A172 (cell line): ENCODE measurements at places on chromosomes 16 and 17. TPM values are rescaled to one million over a fixed set of nuclear protein-coding genes. Genes with fewer than 3 reads are reported as not detected.

DOC2A gene
- 0.45 and 1.7 TPM in 2 replicates for total RNA-seq

ZNF19 gene
- 2.1 and 5.8 TPM in 2 replicates for total RNA-seq

PRMT7 gene
- total RNA-seq: 40.2 and 44.6 TPM in 2 replicates

INCA1 gene
- 0.88 and 1.5 TPM in 2 replicates for total RNA-seq

MRPS7 gene
- total RNA-seq: 100 and 101 TPM in 2 replicates

GRCh38 chr17:5138616-5139457, 23.0 kb downstream of the USP6 start:
- no peak for DNase-seq

DNA sequence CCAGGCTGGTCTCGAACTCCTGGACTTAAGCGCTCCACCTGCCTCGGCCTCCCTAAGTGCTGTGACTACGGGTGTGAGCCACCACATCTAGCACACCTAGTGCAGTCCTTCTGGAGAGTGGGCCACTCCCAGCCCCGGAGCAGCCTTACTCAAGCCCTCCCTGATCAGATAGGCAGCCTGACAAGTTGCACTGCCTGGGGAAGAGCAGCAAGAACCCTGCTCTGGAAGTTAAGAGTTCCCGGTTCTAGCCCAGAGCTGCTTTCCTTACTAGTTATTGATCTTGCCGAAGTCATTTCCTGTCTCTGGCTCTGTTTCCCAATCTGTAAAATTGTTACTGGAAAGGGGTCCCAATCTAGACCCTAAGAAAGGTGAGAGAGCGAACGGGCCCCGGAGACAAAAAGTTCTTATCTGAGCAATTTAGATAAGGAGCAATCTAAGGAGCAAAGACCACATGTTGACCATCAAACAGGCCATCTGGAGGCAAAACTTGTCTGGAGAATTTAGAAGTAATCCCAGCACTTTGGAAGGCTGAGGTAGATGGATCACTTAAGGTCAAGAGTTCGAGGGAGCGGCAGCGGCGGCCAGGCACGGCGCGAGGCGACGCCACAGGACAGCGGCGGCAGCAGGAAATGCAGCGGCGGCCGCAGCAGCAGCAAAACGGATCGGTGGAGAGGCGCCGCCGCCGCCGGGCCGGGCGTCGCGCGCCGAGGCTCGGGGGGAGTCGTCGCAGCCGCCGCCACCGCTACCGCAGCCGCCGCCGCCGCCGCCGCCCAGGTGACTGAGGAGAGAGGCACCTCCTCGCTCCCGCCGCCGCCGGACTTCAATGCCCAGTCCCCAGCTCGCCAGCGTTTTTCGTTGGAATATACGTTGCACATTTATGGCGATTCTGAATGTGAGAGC, 4.3 kb upstream of the NAGLU start:
- DNase-seq: no peak

- no peak for DNase-seq
Measured at GRCh38 chr16:74759564-74759963, 15.1 kb downstream of the FA2H start.
